K562 (cell line): ENCODE measurements at places on chromosomes 4 and X.

DNA sequence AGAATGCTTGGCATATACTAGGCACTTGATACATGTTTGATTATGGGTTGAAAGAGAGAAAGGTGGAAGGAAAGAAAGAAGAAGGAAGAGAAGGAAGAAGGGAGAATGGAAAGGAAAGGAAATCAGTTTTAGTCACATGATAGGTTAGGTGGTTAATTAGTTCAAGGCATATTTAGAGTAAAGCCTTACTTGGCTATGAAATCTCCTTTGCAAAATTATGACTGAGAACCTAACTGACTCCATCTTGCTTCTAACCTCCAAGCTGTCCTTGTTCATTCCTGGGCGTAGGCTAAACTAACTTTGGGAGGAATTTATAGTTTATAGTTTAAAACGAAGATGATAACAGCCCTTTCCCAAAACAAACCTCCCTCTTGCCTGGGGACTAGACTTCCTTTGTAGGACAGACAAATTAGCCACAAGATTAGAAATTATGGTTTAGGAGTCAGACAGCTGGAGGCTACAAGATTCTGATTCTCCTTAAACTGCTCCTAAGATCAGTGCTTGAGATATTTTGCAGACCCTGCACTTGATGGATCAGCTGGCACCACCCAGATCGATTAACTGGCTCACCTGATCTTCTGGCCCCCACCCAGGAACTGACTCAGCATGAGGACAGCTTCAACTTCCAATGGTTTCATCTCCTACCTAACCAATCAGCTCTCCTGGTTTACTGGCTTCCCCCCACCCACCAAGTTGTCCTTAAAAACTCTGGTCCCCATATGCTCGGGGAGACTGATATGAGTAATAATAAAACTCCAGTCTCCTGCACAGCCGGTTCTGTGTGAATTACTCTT lies 55.0 kb downstream of the TXK start:
- no peak for DNase-seq

GRCh38 chr4:8201321-8201781 lies 2.3 kb downstream of the SH3TC1 start:
- no peak for DNase-seq

GRCh38 chrX:54043056-54043455 lies 1.2 kb downstream of the PHF8 start:
- no peak for DNase-seq

- DNase-seq: no peak
Measured at GRCh38 chr4:79798047-79798446, 275.0 kb downstream of the ANTXR2 start.

GRCh38 chrX:136210243-136210642 lies 41.0 kb downstream of the MAP7D3 start:
- DNase-seq: no peak

DNA sequence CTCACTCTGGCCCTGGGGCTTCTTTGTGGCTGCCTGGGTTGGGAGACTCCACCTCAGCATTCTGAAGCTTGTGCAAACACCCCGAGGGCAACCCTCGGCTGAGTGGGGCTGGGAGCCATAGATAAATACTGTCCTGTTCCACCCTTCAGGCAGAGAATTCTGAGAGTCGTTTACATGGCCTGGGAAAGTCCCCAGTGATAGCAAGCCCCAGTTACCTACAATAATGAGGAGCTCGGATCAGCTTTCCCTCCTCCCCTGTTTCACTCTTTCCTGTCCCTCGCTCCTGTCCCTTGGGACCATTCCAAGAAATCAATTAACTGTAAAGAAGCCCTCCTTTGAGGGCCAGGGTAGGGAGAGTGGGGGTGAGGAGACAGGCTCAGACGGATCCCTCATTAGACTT lies 31.6 kb upstream of the DDX3X start:
- DNase-seq: no peak

DNA sequence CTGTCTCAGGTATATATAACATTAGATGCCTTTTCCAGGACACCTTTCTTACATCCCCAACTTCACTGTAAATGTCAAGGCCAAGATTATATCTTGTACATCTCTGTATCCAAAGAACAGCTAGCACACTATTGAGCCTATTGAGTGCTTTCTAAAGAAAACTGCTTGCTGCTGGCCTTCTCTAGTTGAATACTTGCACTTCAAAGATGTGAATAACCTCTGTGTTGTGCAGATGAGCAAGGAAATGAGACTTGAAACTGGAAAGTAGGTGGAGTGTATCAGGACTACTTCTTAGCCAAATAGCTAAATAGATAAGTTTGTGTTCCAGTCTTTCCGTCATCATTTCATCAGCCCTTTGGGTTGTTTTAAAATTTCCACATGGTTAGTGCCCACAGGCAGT lies 704.4 kb upstream of the AMOT start:
- DNase-seq: no peak

- DNase-seq: no peak
Measured at GRCh38 chrX:140249088-140249487, 255.8 kb downstream of the SOX3 start.

- peak; percentile 16 for DNase-seq
Measured at GRCh38 chr4:99447079-99447478, 11.9 kb upstream of the ADH7 start.

DNA sequence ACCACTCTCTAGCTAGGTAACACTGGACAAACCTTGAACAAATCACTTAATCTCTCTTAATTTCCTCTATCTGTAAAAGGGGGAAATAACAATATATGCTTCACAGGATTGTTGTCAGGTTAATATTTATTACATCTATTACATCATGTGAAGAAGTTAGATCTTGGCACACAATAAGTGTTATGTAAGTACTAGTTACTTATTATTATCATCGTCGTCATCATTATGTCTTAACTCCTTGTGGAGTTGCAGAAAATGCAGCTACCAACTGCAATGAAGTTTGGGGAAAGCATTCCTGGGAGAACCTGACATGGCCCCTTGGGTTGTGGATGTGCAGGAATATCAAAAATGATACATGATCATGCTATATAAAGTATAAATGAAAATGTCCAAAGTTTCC lies 4.8 kb upstream of the JCHAIN start:
- no peak for DNase-seq

DNA sequence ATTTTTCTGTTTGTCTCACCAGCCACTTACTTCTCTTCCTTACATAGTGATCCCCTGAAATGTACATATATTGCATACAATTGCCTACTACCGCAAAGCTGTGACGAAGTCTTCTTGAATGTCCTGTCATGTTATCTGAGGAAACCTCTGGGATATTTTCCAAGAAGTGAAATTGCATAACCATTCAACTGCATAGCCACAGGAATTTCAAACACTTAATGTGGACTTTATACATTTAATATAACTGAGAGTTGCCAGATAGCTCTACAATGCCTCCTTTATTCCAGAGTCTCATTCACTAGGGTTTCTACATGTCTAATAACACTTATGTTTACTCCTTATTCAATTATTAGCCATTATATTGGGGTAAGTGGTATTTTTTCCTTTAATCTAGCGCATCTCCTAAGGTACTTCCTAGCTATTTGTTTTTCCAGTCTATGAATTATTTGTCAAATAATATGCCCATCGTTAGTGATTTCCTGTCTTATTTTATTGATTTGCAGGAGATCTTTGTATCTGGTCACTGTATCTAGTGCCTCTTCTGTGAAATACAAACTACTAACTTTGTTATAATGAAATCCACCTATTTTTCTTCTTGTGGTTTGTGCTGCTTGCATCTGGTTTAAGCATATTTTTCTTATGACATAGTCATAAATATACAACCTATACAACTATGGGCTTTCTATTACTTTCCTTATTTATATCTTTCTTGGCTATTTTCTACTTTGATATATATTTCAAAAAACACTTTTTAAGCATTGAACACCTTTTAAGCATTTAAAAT lies 69.2 kb upstream of the GRID2 start:
- DNase-seq: no peak

DNA sequence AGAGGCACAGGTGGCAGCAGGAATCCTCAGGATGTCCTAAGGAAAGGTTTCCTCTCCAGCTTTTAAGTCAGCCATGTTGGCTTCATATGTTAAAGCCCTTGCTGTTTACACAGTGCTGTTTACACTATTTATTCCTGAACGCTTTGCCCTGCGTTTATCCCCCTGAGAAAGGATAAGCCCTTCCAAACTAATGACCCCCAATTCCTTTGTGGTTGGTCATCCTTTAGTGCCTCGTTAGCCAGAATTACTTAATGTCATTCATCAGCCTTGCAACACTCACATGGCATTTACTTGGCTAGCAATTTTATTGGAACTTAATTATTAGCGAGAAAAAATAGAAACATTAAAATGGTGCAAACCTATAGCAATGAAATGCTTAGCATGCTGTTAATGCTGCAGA lies 23.8 kb downstream of the VCX2 start:
- no peak for DNase-seq

DNA sequence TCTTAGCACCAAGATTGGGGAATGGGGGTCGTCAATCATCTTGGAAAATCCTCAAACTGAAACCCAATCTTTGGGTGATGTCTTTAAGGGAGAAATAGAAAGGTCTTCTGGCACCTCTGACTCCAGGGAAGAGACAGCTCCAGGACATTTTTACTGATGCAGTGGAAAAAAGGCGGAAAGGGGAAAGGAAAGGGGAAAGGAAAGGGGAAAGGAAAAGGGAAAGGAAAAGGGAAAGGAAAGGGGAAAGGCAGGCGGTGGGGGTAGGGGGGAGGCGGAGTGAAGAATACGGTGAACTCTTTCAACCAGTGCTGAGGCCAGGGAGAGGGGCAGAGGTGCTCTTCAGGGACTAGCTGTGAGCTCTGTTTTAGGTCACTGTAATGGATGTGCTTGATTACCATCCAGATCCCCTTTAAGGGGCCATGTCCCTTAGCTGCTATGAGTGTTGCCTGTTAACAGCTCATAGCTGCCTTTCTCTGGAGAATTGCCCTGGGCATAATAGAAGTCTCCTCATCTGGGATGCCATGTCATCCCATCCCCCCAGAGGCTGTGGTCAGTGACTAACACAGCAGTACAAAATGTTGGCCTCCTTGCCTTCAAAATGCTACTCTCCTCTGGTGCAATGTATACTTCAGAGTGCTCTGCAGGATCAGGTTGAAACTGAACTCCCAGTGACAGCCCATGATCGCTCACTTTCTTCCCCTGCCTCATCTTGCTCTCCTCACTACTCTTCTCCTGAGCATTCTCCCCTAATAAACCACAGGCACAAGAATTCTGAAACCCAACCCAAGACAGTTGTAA lies 92.4 kb upstream of the AP1S2 start:
- no peak for DNase-seq

GRCh38 chr4:181970366-181970765 lies 272.8 kb upstream of the TENM3 start:
- no peak for DNase-seq

DNA sequence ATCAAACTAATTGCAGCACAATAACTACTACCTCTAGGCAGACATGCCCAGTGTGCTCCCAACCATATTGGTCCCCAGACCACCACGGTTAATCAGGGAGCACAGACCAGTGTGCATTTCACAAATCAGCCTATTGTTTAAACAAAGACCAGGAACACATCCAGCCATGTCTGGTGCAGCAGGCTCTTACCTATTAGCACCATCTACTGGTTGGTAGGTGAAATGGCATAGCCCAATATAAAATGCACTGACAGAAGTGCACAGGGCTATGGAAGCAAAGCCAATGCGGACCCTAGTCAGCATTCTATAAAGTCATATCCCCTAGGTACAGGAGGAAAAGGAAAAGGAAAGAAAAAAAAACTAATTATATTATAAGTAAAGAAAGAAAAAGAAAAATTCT lies 15.5 kb upstream of the CYLC1 start:
- peak; percentile 13 for DNase-seq

DNA sequence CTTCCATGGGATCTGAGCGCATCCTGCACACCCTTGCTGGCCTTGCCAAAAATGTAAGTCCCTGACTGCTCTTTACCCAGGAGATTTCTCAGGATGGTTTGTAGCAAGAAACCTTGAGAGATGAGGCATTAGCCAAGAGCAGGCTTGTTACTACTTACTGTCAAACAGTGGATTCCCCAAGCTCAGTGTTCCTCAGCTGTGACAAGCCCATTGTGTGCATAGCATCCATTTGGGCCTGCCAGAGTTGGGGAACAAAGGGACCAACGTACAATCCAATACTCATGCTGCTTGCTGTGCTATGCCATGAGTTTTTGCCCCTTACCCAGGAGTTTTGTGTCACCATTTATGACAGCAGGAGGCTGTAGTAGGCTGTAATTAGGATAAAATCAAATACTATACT lies 267.6 kb downstream of the TENM3 start:
- no peak for DNase-seq

DNA sequence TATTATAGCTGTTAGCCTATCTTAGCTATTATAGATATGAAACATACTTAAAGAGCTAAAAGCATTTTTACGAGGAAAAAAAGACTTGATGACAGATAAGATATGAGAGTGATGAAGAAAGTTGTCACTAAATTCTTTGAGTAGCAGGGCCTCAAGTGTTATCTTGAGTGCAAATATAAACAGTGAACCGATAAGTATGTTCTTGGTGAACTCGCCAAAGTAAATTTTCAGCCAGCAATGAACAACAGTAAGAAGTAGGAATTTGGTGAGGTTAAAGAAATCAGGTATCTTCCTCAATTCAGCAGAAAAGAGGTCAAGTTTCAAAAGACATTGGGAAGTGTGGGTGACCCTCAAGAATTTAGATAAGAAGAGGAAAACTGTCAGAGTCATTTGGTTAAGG lies 471.8 kb upstream of the FTHL17 start:
- no peak for DNase-seq

DNA sequence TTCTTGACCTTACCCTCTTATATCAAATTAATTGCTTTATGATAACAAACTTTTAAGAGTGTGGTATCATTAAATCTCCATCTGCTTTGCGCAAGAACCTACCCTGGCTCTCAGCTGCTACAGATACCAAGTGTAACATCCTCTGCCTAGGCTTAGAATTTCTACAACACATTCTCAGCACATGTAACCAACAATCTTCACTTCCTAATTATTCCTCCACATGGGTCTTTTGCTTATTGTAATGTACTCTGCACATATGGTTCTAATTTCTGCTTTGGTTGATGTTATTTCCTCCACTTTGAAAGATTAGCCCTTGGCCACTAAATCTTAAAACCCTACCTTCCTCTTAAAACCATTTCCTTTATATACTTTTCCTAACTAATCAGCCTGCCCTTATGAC lies 242.4 kb downstream of the ARHGAP24 start:
- no peak for DNase-seq
